ENCODE measurements at places on chromosomes 2 and 18.

DNA sequence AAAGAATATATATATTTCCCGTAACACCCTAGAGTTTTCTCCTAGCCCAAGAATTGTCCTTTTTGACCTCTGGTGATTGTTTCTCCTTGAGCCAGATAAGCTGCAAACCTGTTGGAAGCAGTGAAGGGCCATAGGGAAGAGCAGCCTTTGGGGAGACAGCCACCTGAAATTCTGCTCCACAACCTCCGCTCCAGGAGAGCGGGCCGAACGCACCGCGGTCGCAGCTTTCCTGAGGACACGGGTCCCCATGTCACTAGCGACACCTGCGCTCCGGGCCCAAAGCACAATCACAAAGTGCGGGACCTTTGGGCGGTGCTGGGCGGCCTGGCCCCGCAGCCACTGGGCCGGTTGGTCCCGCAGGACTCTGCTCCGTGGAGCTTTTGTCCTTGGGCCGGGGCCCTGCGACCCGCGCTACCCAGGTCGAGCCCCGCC is 557 bp upstream of the DSG2 start:
- DNase-seq, result no peak

GRCh38 chr2:230459216-230459615 is 43.2 kb downstream of the SP100 start:
- DNase-seq, result no peak

- no peak for DNase-seq
Observed at GRCh38 chr2:213723707-213724106, 439.4 kb downstream of the SPAG16 start.

- DNase-seq, result no peak
Observed at GRCh38 chr2:120342446-120342845, 3.5 kb upstream of the INHBB start.

DNA sequence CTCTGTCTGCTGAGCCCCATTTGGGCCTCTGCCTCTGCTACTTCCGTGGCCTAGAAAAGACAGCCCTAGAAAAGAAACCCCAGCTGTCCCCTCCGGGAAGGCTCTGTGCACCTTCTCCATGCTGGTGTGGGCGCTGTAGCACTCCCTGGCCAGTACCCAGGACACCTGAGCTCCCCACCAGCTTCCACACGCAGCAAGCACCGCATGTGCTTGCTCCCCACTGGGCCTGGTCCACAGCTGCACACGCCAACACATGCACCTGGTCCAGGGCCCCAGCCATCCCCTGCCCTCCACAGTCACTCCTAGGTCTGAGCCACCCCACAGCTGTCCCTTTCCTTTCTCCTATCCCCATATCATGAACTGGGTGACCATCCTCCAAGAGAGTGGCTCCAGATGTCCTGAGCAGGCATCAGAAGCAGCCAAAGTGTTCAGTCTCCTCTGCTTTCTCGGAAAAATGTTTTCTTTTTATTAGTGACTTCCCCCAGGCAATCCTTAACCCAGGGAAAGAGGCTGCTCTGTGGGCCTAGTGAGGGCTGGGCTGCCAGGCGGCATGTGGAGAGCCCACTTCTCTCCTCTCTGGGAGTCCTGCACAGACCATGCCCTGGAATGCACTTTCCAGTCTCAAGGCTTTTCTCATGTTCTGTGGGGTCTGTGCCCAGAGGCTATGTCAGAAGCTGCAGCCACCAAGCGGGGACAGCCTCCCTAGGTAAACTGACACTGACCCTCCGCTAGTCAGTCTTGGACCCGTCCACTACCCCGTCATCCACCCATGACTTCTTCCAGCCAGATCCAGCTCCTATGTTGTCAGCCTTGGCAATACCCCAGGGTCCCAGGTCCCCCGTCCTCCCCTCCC is 133.7 kb downstream of the KLHL29 start:
- DNase-seq, result no peak

GRCh38 chr18:42872838-42873237 is 242.6 kb downstream of the RIT2 start:
- no peak for DNase-seq

DNA sequence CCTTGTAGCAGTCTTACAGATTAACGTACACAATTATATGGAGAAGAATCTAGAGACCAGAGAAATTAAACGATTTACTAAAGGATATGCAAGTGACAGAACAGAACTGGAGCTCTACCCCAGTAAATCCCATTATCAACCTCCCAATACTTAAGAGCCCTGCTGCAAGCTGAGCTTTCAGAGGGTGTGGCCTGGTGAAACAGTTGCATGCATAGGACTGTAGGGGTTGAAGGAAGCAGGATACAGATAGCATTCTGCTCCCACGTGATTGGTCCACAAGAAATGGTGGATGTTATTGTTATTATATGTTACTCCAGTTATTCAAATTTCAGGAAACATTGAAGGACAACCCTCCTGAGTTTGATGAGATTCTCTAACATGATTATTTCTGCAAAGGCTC is 210.8 kb upstream of the THUMPD2 start:
- no peak for DNase-seq

Measured in activated CD4-positive, alpha-beta T cell treated with anti-CD3 and anti-CD28 coated beads, Interleukin-2, Interleukin-6, amounts not matched to agents 100 ng/mL and 50 ng/mL, durations not matched to agents 16 hours and 8 hours (primary cell).